ENCODE measurements at places on chromosomes 11 and 22.

DNA sequence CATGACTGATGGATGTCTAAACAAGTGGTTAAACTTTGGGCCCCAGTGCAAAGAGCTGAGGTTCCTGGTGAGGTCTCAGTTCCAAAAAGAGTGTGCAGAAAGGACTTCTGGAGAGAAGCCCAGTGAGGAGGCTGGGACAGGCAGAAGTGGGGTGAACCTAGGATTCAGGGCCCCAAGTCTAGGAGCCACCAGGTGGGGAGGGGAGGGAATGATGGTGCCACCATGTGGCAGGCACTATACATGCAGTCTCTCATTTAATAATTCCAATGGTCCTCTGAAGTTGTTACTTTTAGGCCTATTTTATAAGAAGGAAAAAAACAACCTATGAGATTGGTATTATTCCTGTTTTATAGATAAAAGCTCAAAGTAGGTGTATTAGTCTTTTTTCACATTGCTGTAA is 102.0 kb downstream of the INSC start:
- DNase-seq: no peak

- DNase-seq: no peak
Measured at GRCh38 chr11:26943636-26944035, 50.3 kb upstream of the FIBIN start.

- DNase-seq: peak; percentile 54
Measured at GRCh38 chr11:78860720-78861422, 286.2 kb upstream of the NARS2 start.

GRCh38 chr22:29469755-29470154 is 10.3 kb upstream of the NEFH start:
- DNase-seq: no peak

GRCh38 chr11:77779935-77780334 is 40.6 kb downstream of the RSF1 start:
- DNase-seq: peak; percentile 66

Data from fibroblast of pulmonary artery (primary cell).